Left ventricle myocardium superior (tissue), 1 donor: ENCODE measurements at places on chromosomes 7 and 10.
A peak's percentile ranks its signal among the peaks of the same experiment; 100 is the strongest.

DNA sequence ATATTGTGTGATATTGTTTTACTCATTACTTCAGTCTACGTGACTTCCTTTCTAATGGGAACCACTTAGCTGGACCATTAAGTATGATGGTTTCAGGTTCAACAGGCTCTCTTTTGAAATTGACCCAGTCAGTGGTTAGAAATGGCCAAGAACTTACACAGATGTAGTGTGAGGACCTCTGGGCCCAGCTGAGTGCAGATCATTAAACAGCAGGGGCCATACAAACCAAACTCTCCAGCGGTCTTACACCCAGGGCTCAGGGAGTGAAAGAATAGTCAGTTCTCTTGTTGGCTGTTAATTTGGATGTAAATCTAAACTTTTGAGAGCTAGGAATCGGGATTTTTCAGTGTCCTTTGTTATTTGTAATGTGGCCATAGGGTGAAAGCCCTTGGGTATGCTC is 107.3 kb downstream of the CELF2 start:
- DNase-seq: no peak

DNA sequence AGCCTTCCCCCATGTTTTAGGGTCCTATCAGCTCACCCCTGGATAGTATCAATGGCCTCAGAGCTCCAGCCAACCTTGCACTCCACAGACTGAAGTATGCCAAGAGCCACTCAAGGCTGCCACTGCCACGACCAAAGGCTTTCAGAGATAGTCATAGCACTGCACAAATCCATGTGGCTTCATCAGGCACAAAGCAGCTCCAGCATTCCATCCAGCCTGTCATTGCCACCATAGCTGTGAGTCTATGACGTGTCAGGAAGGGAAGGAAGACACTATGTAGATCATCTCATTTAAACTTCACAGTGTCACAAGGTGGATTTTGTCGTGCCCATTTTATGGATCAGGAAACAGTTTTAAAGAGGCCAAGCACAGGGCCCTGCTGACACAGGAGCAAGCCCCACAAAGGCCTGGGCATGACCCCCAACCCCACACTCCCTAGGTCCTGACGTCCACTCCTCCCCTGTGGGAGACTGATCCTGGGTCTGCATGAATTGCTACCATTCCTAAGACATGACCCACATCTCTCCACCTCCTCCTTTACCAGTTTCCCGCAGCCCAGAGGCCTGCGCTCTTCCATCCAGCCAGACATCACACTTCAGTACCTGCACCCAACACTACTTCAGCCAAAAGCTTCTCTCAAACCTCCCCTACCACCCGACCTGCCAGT is 119.4 kb downstream of the DIP2C start:
- no peak for DNase-seq

DNA sequence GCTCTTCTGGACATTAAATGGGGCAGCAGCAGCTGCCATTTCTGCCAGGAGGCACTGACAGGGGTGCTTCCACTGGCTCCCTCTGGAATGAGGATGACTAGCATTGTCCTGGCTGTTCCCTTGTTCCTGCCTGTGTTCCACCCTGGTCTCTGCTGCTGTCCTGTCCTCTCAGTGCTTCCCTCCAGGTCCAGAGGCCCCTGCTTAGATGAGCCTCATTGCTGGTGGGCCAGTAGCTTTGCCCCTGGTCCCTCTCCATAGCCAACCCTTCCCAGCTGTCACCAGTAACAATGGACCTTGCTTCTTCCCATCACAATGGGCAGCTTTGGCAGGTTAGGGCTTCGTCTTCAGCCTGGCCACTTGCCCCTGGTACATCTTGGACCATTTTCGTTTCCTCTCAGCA is 561.1 kb downstream of the TCERG1L start:
- no peak for DNase-seq

DNA sequence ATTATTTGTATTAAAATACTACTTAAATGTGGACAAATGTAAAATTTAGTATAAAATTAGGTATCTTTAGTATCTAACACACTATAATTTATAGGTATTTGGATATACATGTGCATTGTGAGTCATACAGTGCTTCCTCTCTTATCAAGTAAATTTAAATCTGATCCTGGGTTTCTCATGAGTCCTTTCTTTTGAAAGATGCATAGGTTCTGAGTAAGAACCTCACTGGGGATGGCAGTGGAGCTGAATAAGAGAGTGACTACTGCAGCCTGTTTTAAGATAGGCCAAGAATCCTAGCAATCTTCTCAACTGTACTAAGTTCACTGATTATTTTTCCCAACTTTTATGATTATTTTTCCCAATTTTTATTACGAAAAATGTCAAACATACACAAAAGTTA is 16.2 kb downstream of the CEP55 start:
- no peak for DNase-seq

- no peak for DNase-seq
Observed at GRCh38 chr10:132346806-132347205, 14.8 kb downstream of the LRRC27 start.

DNA sequence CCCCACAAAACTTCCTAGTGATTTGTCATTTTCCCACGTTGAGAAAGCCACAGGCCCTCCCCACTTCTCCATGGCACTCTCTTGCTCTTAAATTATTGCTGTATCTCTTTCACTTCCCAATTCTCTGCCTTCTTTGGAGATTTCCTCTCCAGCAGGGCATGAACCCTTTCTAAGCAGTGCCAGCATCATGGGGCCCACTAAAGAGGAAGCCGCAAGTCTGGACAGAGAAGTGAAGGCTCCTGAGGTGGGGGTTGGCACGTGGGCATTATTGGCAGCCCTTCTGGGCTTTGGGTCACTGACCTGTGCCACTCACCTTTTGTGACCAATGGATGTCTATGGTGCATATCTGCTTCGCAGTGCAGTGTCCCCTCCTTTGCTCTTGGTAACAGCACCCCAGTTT is 97.7 kb upstream of the TCF7L2 start:
- DNase-seq: peak; percentile 42

DNA sequence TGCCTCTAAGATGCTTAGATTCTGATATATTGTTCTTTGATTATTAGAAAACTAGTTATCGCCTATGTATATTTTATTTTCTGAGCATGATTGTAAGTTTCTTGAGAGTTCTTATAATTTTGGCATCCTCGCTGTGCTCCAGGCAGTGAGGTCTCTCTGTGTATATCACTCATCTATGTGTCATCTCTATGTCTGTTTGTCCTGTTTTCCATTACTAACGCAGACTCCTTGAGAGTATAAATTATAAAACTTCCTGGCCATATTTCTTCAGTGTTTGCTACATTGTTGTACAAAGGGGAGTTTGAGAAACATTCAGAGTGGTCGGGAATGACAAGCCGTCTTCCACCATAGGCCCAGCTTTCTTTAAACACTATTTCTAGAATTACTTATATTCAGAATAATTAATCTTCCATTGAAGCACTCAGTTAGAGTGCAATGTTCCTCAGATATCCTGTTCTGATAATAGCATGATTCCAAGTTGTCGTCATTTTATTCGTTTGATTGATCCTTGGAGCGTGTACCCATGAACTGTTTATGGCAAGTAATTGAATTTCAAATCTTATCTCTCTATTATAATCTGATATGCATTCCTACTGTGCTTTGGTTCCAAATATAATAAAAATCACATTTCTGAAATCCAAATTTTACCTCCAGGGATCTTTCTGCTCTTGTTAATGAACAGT is 206.6 kb downstream of the BAMBI start:
- no peak for DNase-seq

- no peak for DNase-seq
Observed at GRCh38 chr7:7902845-7903244, 65.8 kb upstream of the GLCCI1 start.

DNA sequence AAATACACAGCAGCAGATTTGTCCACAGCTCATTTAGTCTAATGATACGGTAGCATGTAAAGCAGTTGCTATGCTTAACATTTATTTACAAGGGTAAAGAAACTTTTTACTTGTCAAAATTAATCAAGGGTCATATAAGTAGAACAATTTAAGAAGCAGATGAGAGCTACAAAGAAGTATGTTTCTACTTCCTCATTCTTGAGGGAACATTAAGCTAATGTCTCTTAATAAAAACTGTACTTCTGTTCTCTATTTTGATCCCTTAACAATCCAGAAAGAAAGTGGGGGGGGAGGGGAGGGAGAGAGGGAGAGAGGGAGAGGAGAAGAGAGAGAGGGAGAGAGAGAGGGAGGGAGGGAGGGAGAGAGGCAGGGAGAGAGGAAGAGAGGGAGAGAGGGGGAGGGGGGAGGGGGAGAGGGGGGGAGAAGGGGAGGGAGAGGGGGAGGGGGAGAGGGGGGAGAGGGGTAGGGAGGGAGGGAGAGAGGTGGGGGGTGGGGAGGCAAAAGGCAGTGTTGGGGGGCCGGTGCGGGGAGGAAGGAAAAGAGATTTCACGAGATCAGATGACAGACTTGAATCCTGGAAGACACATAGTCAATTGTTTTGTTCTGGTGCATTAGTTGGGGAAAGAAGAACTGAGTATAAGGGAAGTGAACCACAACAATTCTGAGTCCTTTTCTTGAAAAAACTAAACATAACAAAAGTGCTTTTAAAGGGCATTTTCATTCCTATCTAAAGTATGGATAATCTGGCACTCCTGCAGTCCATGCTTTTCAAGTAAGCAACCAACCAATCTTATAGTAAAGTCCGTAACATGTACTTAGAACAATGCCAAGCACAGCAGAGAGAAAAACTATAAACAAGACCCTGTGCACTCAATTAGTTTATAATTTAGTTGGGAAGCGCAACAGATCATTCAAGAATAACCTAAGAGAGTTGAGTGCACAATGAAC is 128.0 kb downstream of the USP6NL start:
- DNase-seq: no peak

GRCh38 chr10:30529373-30529998 is 95.5 kb downstream of the MAP3K8 start:
- peak; percentile 77 for DNase-seq

DNA sequence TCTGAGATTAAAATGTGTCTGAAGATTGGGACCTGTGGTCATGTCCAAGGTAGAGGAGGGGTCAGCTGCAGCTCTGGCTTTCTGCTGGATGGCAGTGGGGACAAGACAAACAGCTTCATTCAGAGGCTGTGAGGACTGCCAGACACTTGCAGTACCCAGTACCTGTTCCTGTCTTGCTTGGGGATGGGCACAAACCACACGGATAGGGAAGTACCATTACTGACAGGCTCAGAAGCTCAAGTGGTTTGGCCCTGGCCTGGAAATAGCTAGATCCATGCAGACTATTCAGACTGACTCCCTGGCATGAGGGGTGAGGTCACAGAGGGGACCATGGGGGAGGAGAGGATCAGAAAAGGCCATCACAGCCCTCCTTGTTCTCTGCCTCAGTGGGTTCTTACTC is 56.0 kb upstream of the COMTD1 start:
- no peak for DNase-seq

- no peak for DNase-seq
Observed at GRCh38 chr10:34653530-34653929, 161.6 kb downstream of the PARD3 start.
